Thyroid gland (tissue), 4 donors: ENCODE measurements at places on chromosomes 1 and 21. TPM values are rescaled to one million over a fixed set of nuclear protein-coding genes. Genes with fewer than 3 reads are reported as not detected.

Gene NCMAP
- 5.4 TPM for total RNA-seq

Gene COL24A1
- 0.63 TPM for total RNA-seq

Gene ITLN2
- not detected for total RNA-seq

Gene DISC1
- total RNA-seq, result 10.0 TPM

Gene PSMG1
- 54.2 TPM for total RNA-seq

Gene ARHGEF16
- total RNA-seq, result 21.6 TPM

Gene TFF2
- total RNA-seq, result 2.5 TPM

Gene TNFAIP8L2
- total RNA-seq, result 2.5 TPM

Gene TDRKH
- 13.5 TPM for total RNA-seq

Gene ELOVL1
- total RNA-seq, result 101 TPM

Gene GJA9
- total RNA-seq, result not detected

Gene GSTM1
- total RNA-seq, result 23.4 TPM

Gene RCAN3
- total RNA-seq, result 37.9 TPM

Gene AKR7A2
- total RNA-seq, result 121 TPM

Gene TP73
- 0.33 TPM for total RNA-seq

Gene CD55
- 29.7 TPM for total RNA-seq

Gene TTC22
- 10.9 TPM for total RNA-seq

DNA sequence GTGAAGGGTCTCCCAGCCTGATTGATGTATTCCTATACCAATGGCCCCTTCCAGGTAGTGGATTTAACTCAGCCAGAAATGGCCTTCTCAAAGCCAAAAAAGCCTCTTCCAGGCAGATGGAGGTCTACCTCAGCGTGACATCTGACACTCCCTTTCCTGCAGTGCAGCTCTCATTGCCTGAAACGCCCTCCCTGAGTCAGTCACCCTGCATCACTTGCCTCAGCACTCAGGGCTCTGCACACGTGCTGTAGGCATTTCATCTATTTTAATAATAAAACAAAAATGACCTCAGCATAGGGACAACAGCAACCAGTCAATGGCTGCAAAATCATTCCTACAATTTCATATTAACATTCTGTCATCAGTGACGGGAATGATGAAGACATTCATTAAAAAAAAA, 64.4 kb upstream of the GJA5 start:
- DNase-seq, result no peak

DNA sequence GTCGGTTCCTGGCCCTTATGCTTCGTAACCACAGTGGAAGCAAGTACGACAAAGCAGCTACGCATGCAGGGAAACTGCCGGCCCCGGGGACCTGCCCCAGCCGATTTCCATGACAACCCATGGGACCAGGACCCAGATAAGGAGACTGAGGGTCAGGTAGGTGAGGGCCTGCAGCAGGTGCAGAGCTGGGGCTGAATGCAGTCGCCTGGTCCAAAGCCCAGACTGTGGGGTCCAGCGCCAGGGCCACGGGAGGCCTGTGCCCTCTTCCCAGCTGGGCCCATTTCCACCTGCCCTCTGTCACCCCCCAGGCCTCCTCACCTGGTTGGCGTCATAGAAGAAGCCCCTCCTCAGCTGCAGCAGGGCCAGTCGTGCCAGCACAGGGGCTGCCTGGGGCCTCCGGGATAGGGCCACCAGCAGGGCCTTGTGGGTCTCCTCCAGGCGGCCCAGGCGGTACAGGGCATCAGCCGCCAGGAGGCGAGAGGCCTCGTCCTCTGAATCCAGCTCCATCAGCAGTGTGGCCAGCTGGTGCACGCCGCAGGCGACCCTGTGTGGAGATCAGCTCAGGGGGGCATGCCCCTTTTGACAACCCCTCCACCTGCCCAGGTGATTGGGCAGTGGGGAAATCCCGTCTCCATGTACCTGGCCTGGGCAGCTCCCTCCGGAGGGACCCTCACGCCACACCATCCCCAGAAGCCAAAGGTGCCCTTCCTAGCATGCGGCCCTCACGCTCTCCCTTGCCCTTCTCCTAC, 14.2 kb downstream of the TTC34 start:
- no peak for DNase-seq

- no peak for DNase-seq
Measured at GRCh38 chr21:45251635-45252447, 35.9 kb downstream of the POFUT2 start.

DNA sequence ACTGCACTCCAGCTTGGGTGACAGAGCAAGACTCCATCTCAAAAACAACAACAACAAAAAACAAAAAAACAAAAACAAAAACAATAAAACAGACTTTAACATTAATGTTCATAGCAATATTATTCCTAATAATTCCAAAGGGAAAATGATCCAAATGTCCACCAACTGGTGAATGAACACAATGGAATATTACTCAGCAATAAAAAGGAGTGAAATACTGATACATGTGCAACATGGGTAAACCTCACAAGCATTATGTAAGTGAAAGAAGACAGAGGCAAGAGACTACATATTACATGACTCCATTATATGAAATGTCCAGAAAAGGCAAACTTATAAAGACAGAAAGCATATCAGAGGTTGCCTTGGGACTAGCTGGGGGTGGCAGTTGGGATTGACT, 6.1 kb upstream of the TTF2 start:
- no peak for DNase-seq

DNA sequence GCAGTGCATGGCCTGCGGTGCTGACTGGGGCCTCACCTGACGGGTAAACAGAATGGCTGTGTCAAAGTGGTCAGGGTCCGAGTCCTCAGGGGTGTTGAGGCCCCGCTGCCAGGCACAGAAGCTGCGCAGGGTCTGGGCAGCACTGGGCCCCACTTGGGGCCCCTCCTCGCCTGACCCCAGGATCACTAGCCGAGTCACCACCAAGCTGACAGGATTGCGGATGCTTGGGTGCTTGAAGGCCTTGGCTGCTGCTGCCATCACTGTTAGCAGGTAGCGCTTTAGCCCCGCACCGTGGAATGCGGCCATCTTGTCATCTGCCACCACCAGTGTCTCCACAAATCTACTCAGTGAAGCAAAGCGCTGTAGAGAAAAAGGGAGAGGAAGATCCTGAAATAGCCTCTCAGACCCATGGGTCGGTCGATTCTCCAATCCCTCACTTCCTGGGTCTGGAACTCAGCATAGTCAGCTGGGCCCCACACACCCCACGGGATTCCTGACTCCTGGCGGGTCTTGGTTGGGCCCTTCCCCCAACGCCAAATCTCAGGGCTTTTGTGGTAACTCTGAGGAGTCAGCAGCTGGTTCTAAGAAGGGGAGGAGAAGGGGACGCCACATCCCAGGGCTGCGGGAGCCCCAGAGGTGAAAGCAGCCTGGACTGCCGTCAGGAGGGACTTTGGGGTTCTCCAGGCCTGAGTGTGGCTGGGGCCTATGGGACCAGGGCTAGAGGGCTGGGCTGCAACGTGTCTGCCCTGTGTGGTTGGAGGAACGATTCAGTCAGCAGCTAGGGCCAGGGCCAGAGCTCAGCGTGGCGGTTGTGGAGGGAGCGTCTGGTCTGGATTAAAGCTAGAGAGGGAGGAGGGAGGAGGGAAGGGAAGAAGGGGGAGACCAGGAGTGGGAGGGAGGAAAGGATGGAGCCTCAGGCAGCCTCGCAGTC, 2.1 kb downstream of the ADAMTS4 start:
- DNase-seq, result no peak

- DNase-seq, result no peak
Measured at GRCh38 chr1:28195780-28196179, 19.3 kb upstream of the PTAFR start.

DNA sequence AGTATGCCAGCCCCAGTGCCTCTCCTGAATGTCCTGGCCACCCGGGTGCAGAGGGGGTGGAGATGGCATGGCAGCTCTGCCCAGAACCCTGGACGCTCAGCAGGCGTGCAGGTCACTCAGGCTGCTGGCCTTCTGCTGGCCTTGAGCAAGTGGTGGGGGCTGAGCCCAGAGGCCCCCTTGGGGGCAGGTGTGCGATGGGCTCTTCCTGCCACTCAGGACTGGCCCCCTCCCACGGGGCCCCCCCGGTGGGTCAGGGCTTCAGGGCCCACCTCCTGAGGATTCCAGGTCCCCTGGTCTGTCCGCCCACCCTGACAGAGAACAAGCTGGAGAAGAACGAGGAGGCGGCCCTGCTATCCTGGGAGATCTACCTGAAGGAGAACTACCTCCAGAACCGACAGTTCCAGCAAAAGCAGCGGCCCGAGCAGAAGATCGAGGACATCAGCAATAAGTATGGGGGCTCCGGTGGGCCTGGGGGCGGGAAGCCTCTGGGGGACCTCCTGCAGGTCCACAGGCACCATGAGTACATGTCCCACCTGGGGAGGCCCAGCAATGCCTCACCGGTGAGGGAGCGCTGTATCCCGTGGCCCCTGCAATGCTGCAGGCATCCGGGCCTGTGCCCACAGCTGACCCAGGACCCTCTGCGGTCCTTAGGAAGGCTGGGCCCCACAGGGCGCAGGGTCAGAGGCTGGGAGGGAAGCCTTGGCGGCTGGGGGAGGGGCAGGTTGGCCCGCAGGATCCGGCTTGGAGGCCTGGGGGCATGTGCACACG, 37.0 kb upstream of the LRRC3 start:
- DNase-seq, result no peak

DNA sequence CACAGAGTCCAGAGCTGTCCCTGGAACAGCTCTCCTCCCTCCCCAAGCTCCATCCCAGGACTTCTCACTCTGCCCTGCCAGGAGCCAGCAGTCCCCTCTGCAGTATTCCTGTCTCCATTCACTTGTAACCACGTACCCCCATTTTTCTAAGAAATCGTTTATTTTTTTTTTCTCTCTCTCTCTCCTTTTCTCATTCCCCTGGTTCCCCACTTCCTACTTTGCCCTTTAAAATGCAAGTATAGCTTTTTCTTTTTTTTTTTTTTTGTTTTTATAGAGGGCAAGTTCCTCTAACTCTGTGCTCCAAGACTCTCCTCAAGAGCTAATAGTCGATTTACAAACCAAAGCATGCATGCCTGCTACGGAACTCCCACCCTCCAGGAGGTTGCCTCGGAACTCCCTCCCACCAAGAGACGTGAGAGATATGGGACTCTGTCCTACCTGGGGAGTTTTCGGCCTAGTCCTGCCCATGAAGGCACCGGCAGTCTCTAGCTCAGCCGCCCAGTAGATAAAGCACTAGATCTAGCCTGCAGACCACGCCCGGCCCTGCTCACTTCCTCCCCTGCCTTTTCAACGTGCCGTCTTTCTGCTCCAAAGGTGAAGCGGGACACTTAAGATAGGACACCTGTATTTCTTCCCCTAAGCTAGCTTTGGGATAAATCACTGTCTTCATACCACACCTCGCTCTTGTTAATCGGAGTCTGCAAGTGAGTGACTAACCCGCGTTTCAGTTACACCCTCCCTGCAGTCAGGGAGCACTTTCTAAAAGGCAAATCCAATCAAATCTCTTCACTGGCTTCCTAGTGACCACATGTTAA, 27.7 kb downstream of the TNFRSF9 start:
- no peak for DNase-seq

- no peak for DNase-seq
Measured at GRCh38 chr21:34075760-34076660, 2.6 kb downstream of the MRPS6 start.

GRCh38 chr1:173639102-173639501, 4.0 kb downstream of the TEX50 start:
- DNase-seq, result no peak

GRCh38 chr21:46063734-46064680, 33.9 kb upstream of the COL6A2 start:
- DNase-seq, result no peak

GRCh38 chr1:38500891-38501290, 358.7 kb downstream of the RRAGC start:
- DNase-seq, result no peak

DNA sequence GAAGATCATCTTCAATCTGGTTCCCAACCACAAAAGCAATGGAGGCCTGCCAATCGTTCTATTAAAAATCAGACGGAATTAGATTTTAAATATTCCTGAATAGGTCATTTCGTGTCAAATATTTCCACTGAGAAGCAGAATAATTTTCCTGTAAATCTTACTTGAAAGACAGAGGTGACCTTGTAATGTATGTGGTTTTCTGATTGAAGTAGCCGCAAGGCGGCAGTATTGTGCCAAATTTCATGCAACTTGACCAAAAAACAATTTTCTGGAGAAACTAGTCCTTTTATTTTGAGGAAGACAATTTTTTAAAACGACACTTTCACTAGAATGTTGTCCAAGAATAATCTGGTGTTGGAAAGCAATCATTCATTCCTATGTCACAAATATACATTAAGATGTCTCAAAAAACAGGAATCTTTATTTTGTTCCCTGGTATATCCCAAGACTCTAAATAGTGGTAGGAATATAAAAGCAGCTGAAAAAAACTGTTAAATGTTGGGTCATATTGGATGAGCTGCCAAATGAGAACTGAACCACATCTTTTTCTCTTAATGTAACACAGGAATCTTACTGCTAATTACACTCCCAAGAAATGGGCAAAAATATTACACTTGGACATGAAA, 33.6 kb downstream of the SPAG17 start:
- DNase-seq, result peak; percentile 78

- DNase-seq, result no peak
Measured at GRCh38 chr1:110069404-110070281, 829 bp downstream of the ALX3 start.

GRCh38 chr1:164914208-164914607, 355.2 kb downstream of the PBX1 start:
- no peak for DNase-seq

GRCh38 chr1:80250573-80251168, 1244.1 kb upstream of the ADGRL4 start:
- no peak for DNase-seq

DNA sequence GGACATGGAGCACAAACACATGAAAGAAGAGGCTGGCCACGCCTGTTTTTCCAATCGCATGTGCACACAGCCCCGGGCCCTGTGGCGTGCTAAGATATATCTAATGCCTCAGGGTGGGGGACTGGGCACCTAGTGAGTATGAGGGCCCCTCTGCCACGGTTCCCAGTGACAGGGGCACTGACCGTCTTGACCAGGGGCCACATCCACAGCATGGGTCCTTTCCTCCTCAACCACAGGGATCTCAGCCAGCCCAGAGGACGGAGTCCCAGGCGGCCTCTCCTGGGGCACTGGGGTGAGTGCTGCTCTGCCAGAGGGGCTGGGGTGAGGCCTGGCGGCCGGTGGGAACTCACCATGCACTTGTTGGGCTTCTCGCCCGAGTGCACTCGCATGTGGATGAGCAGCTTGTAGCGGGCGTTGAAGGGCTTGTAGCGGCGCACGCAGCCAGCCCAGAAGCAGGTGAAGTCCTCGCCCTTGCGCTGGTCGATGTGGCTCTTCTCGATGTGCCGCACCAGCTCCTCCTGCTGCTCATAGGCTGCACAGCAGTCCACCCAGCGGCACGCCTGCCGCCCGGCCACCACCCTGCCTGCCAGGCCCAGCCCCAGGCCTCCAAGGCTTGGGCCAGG, 134.7 kb downstream of the DMRTB1 start:
- DNase-seq, result peak; percentile 55

DNA sequence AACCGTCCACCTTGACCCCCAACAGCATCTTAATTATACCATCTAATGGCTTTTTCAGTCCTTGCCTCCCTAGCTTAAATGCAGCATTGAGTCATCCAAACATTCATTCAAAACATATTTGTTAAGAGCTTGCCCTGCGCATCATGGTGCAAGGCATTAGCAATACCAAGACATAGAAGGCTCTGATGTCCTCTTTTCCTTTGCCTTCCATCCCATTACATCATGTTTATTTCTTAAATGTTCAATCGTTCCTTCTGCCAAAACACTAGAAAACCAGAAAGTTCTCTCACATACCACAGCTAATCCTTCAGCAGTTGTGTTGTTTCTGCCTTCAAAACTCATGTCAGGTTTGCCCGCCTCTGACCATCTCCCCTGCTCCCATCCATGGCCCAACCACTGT, 29.8 kb upstream of the VTCN1 start:
- DNase-seq, result no peak
